ENCODE measurements at places on chromosomes 2 and 18.

DNA sequence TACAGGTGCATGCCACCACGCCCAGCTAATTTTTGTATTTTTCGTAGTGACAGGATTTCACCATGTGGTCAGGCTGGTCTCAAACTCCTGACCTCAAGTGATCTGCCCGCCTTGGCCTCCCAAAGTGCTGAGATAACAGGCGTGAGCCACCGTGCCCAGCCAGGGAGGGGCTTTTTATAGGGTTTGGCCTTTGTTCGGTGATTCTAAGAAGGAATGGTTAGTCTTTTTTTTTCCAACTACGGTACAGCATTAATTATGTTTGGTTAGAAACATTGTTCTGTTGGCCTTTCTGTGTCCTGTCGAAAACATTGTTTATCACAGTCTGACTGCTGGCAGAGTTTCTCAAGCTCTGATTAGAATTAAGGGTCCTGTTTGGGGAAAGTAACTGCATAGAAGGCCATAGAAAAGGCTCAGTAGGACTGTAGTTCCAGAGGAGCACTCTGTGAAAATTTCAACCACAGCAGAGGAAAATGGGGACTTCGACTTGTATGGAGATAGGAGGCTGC, 19.3 kb upstream of the SMCHD1 start:
- no peak for DNase-seq

GRCh38 chr2:70903641-70904340, 31.9 kb upstream of the ATP6V1B1 start:
- DNase-seq, result peak; percentile 68

DNA sequence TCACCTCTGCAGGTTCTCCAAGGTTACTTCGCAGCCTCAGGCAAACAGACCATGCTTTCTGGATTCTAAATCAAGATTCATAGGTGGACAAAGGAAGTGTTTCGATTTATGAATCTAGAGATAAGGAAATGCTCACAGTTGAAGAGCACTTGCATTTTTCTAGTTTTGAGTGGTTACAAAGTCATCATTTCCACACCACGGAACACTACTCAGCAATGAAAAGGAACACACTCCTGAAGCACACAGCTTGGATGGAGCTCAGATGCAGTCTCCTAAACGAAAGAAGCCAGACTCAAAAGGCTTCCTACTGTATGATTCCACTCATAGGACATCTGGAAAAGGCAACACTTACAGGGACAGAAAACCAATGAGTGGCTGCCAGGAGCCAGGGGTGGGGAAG, 31.7 kb downstream of the SDC1 start:
- DNase-seq, result no peak

GRCh38 chr2:240287011-240287410, 146.6 kb upstream of the OTOS start:
- DNase-seq, result no peak

GRCh38 chr2:104781151-104781550, 72.8 kb upstream of the POU3F3 start:
- no peak for DNase-seq

DNA sequence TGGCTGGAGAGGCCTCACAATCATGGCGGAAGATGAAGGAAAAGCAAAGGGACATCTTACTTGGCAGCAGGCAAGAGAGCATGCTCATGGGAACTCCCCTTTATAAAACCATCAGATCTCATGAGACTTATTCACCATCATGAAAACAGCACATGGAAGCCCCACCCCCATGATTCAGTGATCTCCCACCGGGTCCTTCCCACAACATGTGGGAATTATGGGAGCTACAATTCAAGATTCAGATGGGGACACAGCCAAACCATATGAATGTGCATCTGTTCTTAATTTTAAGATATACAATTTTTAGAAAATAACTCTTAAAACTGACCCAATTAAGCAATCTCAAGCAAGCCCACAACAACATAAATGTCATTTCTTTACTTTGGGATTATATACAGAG, 12.6 kb downstream of the C18orf63 start:
- DNase-seq, result no peak

DNA sequence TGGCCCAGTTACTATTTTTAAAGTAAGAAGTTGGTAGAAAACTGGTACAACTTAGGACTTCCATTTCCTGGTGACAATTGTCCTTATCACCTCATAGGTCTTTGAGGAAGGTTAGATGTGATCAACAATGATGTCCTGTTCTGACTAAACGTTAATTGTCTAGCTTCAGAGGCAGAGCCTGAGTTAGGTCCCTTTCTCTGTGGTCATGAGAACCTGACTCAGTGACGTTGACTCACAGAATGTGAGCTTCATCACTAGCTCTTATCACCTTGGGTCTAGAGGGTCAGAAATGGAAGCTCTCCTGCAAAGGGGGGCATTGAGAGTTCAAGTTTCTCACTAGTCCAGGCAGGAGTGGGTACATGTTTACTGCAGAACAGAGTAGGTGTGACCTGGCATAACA, 60.6 kb upstream of the ATP8B1 start:
- DNase-seq, result no peak

All from endodermal cell (in vitro differentiated cells).